Esophagus squamous epithelium (tissue), 5 donors: ENCODE measurements at places on chromosomes 11 and 22.

GRCh38 chr11:65132988-65133700 is 1.2 kb downstream of the SYVN1 start:
- peaks cover 50% of the 10 kb centered on the region for H3K36me3 ChIP-seq
- no peak for DNase-seq
- H3K27me3 ChIP-seq = no peaks in the 10 kb centered on the region
- peaks cover 23% of the 10 kb centered on the region for H3K4me1 ChIP-seq

DNA sequence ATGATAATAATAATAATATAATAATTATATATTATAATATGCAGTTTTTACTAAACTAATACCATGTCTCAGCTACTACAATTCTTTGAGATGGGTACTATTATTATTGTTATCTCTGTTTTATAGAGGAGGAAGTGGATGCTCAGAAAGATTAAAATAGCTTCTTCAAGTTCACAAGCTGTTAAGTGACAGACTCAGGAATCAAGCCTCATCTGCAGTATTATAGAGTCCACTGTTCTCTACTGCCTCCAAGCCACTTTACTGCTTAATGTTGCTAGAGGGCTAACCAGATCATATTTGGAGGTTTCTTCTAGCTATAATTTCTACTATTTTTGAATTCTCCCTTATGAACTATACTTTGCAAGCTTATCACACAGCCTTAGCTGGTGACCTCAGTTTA is 62.7 kb downstream of the CSTPP1 start:
- H3K27ac ChIP-seq = no peak overlapping the region
- no peak for DNase-seq
- H3K27me3 ChIP-seq = no peaks in the 10 kb centered on the region

GRCh38 chr22:37968452-37969251 is 15.2 kb downstream of the POLR2F start:
- peaks cover 13% of the 10 kb centered on the region for H3K4me1 ChIP-seq
- peaks cover 24% of the 10 kb centered on the region for H3K36me3 ChIP-seq
- H3K27ac ChIP-seq = no peak overlapping the region
- H3K27me3 ChIP-seq = no peaks in the 10 kb centered on the region
- no peak for DNase-seq

GRCh38 chr22:41360126-41360525 is 21.6 kb upstream of the TEF start:
- peaks cover 7% of the 10 kb centered on the region for H3K4me1 ChIP-seq
- peaks cover 19% of the 10 kb centered on the region for H3K36me3 ChIP-seq
- no peak overlapping the region for H3K27ac ChIP-seq
- H3K27me3 ChIP-seq = no peaks in the 10 kb centered on the region

- H3K27me3 ChIP-seq = no peaks in the 10 kb centered on the region
- peaks cover 9% of the 10 kb centered on the region for H3K4me1 ChIP-seq
- H3K36me3 ChIP-seq = no peaks in the 10 kb centered on the region
- peak overlapping the region; percentile 49 for H3K27ac ChIP-seq
- H3K4me3 ChIP-seq = no peak overlapping the region
- no peak for DNase-seq
These were observed 20.2 kb upstream of the TREH start for GRCh38 chr11:118699506-118700220.

DNA sequence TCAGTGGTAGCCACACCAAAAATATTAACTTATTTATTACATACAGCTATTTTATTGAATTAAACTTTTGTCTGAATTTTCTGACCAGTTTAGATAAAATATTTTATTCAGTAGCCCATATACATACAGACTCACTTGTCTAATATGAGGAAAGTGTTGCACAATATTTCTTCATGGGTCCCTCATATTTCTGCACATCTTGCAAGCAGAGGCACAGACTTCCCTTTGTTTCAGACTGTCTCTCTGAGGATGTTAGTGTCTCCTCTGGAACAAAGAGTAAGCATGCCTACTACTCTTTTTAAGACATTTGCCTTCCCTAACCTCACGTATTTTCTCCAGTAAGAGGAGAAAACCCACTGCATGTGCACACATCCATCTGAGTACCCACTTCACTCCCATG is 81.2 kb downstream of the OR5AK2 start:
- no peak for DNase-seq
- peaks cover 21% of the 10 kb centered on the region for H3K4me1 ChIP-seq
- H3K36me3 ChIP-seq = no peaks in the 10 kb centered on the region
- H3K27ac ChIP-seq = no peak overlapping the region
- H3K27me3 ChIP-seq = no peaks in the 10 kb centered on the region

DNA sequence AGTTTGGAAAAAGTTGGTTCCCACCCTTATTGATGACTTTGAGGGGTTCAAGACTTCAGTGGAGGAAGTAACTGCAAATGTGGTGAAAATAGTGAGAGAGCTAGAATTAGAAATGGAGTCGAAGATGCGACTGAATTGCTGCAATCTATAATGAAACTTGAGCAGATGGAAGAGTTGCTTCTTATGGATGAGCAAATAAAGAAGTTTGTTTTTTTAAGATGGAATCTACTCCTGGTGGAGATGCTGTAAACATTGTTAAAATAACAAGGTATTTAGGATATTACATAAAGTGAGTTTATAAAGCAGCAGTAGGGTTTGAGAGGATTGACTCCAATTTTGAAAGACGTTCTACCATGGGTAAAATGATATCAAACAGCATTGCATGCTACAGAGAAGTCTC is 64.2 kb upstream of the GRK2 start:
- H3K4me1 ChIP-seq = no peaks in the 10 kb centered on the region
- H3K27ac ChIP-seq = no peak overlapping the region
- H3K4me3 ChIP-seq = no peak overlapping the region
- no peak for DNase-seq
- H3K36me3 ChIP-seq = peaks cover 5% of the 10 kb centered on the region
- no peaks in the 10 kb centered on the region for H3K27me3 ChIP-seq

DNA sequence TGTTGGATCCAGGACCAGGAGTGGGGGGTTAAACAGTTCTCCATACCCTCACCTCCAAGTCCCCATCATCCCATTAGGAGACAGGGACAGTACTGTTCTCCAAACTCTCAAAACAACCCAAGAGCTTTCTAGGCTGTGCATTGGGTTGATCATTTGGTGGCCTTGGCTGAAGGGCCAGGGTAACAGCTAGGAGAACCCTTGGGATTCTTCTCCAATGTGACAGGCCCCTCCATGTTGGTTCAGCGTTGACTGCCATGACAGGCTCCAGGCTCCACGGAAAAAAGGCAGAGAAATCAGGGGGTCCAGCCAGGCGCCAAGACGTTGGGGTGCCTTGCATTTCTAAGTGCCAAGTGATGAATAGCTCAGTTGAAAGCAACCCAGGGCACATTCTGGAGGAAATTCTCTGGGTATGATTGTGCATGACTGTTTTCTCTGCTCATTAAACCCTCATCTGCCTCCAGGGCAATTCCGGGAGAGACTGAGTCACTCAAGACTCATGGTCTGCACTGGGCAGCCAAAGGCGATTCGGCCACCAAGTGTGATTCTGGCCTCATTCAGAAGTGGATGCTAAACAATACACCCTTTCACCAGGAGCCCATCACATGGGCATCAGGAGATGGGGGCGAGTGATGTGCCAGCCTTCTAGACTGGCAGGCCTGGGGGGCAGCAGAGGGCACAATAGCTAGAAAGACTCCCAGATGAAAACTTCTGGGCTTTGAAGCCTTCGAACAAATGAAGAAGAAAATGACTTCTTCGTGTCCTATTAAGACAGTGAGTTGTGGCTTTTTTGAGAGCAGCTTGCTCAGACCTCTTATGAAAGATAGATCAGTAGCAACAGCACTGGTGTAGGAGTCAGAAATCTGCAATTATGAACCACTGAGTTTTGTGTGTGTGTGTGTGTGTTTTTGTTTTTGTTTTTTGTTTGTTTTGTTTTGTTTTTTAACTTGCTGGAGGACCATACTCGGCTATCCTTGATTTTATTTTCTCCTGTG is 27.7 kb downstream of the CD44 start:
- DNase-seq = no peak
- no peaks in the 10 kb centered on the region for H3K27me3 ChIP-seq
- peaks cover 82% of the 10 kb centered on the region for H3K4me1 ChIP-seq
- H3K4me3 ChIP-seq = peak overlapping the region; percentile 13

- no peak overlapping the region for H3K27ac ChIP-seq
- DNase-seq = no peak
- no peaks in the 10 kb centered on the region for H3K36me3 ChIP-seq
- no peaks in the 10 kb centered on the region for H3K4me1 ChIP-seq
These were observed 106.8 kb downstream of the KIRREL3 start for GRCh38 chr11:126893796-126894195.
